ENCODE measurements at places on chromosomes 13 and 19.

DNA sequence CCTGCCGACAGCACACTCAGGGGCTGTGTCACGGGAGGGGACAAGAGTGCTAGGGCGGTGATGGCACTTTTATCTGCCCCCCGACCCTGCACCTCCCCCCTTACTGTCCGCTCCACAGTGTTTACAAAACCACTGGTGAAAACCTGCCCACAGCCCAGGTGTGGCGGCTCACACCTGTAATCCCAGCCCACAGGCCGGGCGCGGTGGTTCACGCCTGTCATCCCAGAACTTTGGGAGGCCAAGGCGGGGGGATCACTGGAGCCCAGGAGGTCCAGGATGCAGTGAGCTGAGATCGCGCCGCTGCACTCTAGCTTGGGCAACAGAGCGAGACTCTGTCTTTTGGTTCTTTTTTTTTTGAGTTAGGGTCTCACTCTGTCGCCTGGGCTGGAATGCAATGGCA is 11.8 kb downstream of the LINGO3 start:
- DNase-seq = no peak

DNA sequence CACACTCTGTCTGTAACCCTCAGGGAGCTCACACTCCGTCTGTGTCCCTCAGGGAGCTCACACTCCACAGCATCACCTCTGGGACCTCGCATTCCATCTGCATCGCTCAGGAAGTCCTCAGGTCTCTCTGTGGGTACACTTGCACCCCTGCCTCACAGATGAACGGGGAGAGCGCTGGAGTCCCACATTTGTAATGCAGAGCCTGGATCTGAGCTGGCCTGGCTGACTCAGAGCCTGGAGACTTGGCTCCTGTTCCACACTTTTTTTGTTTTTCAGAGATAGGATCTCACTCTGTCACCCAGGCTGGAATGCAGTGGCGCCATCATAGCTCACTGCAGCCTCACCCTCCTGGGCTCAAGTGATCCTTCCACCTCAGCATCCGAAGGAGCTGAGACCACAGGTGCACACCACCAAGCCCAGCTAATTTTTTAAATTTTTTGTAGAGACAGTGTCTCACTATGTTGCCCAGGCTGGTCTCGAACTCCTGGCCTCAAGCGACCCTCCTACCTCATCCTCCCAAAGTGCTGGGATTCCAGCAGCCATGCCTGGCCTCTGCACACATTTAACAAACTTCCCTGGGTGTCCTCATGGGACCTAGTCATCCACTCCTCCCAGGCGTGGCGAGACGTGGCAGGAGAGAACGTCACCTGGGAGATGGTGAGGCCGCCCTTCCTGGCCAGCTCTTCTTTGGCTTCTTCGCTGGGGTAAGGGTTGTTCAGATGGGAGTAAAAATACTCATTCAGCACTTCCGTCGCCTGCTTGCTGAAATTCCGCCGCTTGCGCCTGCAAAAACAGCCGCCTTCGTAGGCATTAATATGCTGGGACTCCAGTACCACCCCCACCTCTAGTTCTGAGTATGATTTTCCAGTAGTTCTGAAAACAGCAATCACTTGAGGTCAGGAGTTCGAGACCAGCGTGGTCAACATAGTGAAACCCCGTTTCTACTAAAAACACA is 31.0 kb downstream of the CILP2 start:
- DNase-seq = peak; percentile 45

GRCh38 chr19:12880551-12881171 is 588 bp downstream of the DNASE2 start:
- no peak for DNase-seq

DNA sequence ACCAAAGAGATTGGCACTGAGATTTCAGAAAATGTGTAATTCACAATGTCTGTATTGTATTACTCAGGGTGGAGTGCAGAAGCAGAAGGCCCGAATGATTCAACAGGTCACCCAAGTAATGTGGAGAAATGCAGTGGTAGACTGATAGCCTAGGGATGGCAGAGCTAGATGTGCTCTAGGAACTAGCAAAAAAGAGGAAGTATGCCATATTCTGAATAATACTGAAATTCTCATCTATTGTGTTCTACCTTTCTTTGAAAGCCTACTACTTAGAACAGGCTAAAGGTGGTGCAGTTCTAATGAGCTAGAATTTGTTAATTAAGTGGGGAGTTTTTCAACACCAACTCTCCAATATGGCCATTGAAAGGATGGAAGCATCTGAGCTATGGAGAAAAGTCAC is 1449.8 kb upstream of the MIR17HG start:
- no peak for DNase-seq

- no peak for DNase-seq
Measured at GRCh38 chr13:103692442-103692841, 626.2 kb upstream of the SLC10A2 start.

DNA sequence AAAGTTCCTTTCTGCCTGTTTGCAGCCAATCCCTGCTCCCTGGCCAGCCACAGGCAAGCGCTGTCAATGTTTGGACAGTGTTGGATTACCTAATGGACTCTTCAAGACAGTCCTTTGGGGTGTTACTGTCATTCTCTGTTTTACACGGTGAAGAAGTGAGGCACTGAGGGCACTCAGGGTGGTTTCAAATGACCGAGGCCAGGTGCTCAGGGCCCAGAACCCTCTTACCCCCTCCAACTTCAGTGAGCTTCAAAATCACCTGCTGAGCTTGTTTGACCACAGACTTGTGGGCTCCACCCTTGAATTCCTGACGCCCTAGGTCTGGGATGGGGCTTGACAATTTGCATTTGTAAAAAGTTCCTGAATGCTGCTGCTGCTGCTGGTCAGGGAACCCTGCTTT is 97.9 kb downstream of the GGACT start:
- DNase-seq = peak; percentile 29

- no peak for DNase-seq
Measured at GRCh38 chr13:34944751-34945150, 2.7 kb downstream of the NBEA start.

DNA sequence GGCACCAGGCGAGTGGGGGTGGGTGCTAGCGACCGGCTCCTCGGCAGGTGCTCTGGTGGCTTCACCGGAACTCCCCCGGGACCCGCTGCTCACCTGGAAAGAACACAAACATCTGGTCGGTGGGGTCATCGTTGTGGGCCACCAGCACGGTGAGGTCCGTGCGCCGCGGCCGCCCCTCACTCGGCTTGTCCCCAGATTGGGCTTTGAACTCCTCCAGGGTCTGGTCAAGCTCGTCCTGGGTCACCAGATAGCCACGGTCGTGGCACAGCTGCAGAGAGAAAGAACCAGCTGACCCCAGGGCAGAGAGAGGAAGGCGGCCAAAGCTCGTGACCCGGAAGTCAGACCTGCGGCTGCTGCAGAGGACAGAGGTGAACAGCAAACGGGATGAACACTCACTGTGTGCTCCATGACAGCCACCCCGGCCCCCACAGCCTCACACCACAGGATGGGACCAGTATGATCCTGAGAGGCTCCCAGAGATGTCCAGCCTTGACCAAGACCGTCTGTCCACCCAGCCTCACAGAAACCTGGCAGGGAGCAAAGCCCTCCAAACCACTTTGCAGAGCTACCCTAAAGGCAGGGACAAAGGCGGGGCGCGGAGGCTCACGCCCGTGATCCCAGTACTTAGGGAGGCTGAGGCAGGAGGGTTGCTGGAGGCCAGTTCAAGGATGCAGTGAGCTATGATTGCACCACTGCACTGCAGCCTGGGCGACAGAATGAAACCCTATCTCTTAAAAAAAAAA is 1.2 kb downstream of the POLR2E start:
- no peak for DNase-seq

GRCh38 chr19:2532252-2533071 is 56.5 kb downstream of the GADD45B start:
- peak; percentile 99 for DNase-seq

GRCh38 chr13:24502533-24503378 is 9.8 kb downstream of the PARP4 start:
- DNase-seq = peak; percentile 57

GRCh38 chr19:14495672-14496028 is 277 bp downstream of the GIPC1 start:
- no peak for DNase-seq

- DNase-seq = no peak
Measured at GRCh38 chr19:49196527-49197240, 39.1 kb downstream of the TRPM4 start.

GRCh38 chr19:2032296-2032941 is 16.9 kb upstream of the BTBD2 start:
- peak; percentile 96 for DNase-seq

DNA sequence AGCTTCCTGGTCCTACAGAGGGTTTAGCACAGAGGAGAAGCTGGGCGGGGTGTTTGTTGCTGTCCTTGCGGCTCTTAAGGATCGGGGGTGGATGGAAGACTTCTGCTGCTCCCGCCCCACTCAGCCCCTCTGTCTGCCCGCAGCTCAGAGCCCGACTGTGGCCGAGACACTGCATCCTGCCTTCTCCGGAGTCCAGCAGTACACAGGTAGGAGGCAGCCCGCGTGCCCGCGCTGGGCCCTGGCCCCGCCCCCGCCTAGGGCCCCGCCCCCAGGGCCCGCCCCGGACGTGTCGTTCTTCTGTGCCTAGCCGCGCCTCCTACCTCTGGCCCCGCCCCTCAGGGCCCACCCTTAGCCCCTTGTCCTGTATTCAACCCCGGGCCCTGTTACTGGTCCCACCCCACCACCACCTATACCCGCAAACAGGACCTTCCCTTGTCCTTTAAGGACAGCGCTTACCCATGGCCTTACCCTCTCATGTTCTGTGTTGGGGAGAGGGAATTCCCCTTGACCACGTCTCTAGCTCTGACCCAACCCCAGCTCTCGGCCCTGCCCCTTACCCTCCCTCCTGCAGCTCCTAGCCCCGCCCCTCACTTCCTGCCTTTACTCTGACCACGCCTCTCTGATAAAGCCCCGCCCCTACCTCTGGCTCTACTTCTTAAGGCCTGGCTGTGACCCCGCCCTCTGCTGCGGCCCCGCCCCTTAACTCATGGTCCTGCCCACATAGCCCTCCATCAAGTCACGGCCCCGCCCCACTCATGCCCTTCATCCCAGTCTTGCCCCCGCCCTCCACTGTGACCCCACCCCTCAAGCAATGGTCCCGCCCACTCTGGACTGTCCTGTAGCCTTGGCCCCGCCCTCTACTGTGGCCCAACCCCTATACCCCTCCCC is 60.5 kb downstream of the CELF5 start:
- peak; percentile 36 for DNase-seq

- DNase-seq = peak; percentile 88
Measured at GRCh38 chr19:18156841-18157464, 4.0 kb downstream of the PIK3R2 start.

GRCh38 chr13:102742506-102742905 is 31.1 kb downstream of the TEX30 start:
- DNase-seq = no peak

DNA sequence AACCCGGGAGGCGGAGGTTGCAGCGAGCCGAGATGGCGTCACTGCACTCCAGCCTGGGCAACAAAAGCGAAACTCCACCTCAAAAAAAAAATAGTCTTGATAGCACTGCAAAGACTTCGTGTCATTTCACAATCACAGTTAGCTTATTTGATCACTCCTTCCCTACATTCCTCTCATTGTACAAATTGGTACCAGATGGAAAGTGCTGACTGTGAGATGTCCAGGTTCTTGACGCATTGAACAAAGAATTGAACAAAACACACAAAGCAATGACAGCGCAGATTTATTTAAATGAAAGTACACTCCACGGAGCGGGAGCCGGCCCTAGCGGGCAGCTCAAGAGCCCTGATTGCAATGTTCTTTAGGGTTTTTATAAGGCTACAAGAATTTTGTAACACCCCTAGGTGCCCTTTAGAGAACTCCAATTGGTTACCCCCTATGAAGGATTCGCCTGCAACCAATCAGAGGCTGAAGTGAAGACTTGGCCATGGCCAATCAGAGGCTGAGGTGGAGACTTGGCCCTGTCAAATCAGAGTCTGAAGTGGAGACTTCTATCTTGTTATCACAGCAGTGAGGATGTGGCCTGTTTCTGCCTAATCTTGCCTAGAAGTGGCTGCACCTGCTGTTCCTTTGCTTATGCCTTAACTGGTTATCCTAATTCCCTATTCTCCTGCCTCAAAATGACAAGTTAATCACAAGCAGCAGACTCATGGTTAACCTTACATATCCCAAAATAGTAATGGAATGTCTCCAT is 16.7 kb downstream of the ZNF556 start:
- no peak for DNase-seq

DNA sequence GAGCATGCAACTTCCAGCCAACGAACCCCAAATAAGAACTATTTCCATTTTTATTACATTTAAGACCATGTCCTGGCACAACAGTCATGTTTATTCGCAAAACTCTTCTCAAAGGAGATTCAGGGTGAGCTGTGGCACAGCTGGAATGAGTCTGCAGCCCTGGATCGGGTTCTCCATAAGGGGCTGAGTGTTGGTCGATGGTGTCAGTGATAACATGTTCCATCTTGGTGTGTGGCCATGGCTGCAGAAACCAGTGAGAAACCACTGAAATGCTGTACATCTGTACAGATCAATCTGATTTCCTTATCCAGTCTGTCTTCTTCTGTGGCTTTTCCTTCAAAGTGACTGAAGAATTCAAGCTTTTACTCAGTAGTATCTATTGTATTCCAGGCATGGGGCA is 15.2 kb downstream of the FAM124A start:
- DNase-seq = no peak

DNA sequence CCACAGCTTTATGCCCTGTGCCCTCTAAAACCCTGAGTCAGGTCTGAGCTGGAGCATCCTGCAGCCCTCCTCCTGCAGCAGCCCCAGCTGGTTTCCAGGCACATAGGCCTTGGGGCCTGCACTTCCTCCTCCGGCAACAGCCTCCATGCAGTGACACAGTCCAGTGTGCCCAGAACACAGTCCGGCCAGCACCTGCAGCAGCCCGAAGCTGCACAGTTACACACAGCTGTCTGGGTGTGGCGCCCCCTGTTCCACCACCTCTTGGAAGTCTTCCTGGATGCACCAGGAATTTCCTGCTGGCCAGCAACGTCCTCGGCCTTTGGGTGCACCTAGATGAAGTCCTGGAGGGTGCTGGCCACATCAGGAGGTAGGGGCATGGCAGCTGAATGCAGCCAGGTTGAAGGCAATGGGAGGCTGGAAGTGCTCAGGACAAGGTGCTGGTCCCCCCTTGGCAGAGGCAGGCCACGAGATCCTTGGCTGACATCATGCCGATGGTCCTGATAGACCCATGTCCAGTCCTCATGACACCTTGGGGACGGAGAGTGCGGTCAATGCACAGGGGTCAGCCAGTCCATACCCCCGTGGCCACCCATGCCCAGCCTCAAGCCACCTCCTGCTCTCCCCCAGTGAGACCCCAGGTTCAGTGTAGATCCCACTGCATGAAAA is 27.1 kb upstream of the PARP4 start:
- no peak for DNase-seq

- DNase-seq = peak; percentile 53
Measured at GRCh38 chr13:109787135-109787954, 962 bp upstream of the IRS2 start.

GRCh38 chr19:24051516-24051915 is 35.5 kb upstream of the ZNF254 start:
- no peak for DNase-seq

- DNase-seq = no peak
Measured at GRCh38 chr19:18203408-18203862, 407 bp downstream of the RAB3A start.

Data from A172 (cell line).